ENCODE measurements at places on chromosomes 1 and 21.
A peak's percentile ranks its signal among the peaks of the same experiment; 100 is the strongest.

- DNase-seq: no peak
Measured at GRCh38 chr1:201568859-201569294, 29.9 kb downstream of the NAV1 start.

- no peak for DNase-seq
Measured at GRCh38 chr21:34908419-34909055, 140.6 kb downstream of the RUNX1 start.

GRCh38 chr21:23543333-23543732 lies 2063.9 kb downstream of the MRPL39 start:
- no peak for DNase-seq

DNA sequence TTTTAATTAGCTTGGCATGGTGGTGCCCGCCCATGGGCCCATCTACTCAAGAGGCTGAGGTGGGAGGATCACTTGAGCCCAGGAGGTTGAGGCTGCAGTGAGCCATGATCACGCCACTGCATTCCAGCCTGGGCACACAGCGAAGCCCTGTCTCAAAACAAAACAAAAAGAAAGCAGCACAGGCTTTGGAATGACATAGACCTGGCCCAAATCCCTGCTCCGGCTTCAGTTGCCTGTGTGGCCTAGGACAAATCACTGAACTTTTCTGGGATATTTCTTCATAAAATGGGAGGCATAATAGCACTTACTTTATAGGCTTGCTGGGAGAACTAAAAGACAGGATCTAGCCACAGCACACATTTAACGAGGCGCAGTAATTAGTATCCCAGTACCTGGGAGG lies 2.4 kb downstream of the PEAR1 start:
- no peak for DNase-seq

- DNase-seq: peak; percentile 82
Measured at GRCh38 chr1:21939650-21940374, 2.7 kb upstream of the HSPG2 start.

DNA sequence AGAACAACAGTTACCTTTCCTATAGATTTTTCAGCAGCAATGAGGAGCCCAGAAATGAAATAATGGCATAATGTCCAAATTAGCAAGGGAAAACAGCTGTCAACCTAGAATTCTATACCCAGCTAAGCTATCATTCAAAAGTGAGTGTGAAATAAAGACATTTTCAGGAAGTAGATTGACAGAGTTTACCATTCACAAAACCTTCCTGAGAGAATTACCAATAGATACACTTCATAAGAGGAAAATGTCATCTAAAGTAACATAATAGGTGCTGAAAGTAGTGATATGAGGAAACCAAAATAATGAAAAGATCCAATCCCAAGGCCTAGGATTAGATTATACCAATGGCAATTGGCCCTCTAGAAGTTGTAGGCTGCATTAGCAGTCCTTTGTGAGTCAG lies 34.6 kb downstream of the OBSCN start:
- no peak for DNase-seq

DNA sequence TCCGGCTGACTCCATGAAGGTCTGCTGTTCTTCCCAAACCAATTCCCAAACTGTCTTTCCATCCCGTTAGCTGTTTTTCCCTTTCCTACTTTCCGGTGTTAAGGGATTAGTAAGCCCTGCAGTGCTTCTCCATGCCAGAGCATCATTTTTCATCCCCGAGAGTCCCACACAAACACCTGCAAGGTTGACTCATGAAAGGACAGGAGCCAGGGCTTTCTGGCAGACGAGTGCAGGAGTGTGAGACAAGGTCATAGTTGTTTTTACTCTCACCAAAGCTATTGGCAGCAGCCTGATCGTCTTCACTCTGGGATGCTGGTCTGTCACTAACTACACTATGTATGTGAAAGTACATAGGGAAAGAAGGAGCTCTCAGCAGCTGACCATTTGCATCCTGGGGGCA lies 10.2 kb upstream of the BECN2 start:
- no peak for DNase-seq

- DNase-seq: no peak
Measured at GRCh38 chr1:204566583-204566955, 50.4 kb downstream of the MDM4 start.

GRCh38 chr1:21927533-21928237 lies 9.4 kb downstream of the HSPG2 start:
- DNase-seq: no peak

DNA sequence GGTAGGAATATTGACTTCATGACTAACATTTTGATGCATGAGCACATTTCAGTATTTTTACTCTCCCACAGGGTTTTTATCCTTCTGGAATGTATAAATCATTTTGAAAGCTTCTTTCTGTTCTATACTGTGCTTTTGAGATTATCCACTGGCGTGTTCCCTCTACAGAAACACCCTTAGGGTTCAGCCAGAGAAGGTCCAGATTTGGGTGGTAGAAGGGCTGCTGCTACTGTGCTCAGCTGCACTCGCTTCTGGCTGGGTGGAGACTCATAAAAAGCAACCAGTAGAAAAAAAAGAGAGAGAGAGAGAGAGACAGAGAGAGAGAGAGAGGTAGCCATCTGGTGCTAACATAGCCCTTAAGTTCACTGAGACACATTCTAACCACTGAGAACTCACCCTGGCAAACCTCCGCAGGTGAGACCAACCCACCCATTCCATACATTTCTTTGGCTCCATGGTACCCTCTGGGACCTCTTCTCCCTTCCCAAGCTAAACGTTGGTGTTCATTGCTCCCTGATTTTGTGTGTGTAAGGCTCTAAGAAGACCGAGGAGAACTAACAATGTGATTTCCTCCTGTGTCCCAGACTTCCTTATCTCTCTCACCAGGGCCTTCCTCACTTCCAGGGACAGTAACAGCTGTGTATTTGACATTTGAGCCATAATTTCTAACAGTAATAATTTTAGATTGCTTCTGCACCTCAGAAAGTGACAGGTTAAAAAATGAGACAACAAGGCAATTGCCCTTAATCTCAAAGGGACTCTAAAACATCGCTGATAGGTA lies 7.2 kb downstream of the APCS start:
- no peak for DNase-seq

DNA sequence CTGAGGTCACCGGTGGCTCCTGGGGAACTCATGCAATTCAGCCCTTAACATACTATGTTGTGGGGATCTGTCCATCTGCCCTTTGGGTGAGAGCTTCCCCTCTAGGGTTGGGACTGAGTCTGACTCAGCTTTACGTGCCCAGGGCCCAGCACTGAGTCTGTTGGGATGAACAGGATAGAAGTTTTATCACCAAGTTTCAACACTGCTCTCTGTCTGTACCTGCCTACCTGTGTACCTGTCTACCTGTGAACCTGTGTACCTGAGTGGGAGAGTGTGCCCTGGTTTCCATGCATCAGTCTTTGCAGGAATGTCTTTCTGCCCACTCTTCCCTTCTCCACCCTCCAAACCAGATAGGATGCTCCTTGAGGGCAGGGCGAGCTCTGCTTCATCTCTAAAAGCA lies 90.6 kb upstream of the POU3F1 start:
- DNase-seq: no peak
